ENCODE measurements at places on chromosomes 4 and X.

GRCh38 chrX:53122013-53122412, 28.1 kb downstream of the KANTR start:
- no peak for DNase-seq

DNA sequence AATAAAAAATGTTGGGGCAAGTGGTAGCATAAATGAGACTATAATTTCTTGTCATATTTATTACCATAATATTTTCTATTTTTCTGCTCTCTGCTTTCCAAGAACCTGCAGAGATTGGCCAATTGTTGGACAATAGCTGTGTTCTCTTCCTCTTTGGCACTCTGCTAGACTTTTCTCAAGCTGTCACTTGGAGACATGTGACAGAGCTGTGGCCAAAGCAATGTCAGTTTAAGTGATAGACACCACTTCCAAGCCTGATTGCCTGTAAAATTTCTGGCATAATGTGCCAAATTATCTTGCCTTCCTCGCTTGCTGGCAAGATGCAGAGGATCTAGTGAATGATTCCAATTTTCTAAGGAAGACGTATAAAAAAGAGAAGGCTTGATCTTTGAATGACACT, 162.2 kb upstream of the NDST4 start:
- no peak for DNase-seq

DNA sequence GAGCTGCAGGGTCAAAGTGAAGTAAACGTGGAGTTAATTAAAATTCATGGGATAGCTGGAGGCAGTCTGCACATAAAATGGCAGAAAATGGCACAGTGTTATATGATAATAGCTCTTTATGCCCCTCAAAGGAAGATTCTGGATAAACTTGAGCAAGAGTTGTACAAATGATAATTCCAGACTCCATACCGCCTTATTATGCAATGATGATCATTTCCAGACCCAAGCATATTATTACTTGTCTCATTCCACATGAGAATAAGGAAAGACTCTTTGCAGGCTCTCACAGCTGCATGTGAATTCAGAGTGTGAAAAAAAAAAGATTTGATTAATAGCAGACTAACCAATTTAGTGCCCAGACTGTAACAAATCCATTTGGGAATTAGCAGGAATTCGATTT, 105.4 kb downstream of the STK32B start:
- no peak for DNase-seq

DNA sequence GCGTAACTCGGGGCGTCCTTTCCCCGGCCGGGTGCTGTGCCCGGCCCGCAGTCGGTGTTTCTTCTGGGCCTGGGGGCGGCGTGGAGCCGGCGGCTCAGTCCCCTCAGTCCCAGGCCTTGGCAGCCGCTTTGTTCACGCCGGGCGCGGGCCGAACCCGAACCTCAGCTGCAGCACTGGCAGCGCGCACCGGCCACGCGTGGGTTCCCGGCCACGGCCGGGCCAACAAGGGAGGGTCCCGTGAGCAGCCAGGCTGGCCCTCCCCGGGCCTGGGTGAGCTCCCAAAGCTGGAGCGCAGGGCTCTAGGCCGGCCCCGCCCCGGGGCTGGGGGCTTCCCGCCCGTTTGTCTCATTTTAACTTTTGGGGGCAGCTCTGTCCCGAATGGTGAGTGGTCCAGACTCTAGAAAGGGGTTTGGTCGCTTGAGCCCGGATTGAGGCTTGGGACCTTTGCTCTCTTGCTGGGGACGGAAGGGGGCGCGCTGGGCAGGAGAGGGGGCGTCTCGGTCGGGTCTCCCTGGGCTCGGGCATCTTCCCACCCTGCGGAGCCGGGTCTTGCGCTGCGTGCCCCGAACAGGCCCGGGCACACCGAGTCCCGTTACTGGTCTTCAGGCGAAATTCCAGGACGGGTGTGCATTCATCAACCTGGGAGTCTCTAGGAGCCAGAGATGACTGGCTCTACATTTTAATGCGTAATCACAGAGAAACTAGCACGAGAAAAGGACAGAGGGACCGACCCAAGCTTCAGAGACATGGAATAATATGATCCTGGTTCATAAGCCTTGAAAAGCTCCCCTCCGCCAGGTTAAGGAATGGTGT, 177.1 kb downstream of the CBR4 start:
- no peak for DNase-seq

DNA sequence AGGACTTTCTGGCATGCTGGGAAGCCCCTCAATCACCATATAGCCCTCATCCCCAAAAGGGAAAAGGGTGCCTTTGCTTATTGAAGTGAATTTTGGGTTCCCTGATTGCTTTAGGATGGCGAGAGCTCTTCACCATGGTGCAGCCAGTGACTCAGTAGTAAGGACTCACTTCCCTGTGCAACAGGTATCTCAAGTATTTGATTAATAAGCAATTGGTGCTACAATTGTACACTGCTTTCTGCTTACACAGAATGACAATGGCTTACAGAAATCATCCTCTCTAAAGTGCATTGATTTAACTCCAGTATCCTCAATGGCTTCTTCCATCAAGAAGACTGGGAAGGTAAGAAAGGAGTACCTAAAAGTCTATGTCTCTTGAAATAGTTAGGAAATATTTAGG, 143.7 kb upstream of the SMIM10 start:
- no peak for DNase-seq

DNA sequence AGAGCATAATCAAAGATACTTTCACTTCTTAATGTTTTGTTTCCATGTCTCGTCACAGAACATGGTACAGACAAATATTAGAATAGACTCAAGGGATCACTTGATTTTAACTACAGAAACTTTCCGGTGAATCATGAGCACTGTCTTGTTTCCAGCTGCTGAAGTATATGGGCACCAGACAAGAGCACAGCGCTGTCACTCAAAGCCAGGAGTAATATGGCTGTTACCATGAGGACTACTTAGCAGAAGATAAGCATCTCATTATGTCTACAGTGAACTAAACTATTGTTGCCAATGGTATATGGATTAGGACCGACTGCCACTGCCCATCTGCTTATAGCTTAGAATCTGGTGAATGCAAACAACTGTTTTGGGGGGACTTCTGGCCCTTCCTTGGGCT, 34.3 kb downstream of the MECP2 start:
- no peak for DNase-seq

DNA sequence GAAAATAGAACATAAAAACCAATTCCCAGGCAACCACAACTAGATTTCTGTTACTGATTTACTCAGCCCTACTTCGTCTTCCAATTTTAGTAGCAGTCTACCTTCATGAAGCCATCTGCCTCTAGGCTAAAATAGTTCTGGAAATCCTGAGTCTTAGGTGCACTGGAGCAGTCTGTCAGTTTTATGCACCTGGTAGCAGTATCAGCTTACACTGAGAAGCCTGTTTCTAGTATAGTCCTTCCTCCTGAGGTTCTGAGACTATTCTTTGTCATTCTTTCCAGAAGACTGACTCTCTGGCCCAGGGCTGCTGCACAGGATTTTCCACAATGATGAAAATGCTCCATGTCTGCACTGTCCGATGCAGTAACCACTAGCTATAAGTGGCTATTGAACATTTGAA, 16.9 kb upstream of the HPRT1 start:
- DNase-seq, result no peak

DNA sequence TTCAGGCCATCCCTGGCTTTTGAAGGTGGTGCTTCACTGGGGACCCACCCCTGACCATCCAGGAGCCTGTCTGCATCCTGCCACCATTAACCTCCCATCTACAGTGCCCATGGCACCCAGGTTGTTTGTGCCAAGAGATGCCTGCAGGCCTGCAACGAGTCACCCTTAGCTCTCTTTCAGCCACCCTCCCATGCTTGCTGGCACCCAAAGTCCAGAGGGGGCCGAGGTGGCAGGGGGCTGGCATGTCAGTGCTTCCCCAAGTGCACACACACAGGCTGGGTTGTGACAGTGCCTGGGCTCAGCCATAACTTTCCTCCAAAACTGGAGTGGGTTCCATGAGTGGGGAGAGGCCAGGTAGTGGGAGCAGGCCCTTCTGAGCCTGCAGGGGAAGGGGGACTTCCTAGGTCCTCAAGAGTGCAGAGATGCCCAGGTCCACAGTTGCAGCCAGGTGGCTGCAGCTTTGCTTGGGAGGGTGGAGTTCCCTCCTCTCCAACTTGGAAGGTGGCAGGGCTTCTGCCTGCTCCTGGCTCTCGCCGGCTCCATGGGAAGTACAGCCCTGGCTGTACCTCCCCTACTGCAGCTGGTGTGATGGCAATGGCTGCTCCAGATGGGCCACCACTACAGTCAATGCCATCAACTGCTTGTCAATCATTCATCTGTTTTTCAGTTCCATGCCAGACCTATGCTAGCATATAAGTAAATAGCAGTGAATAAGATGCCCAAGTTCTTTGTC, 235.9 kb upstream of the GIMD1 start:
- DNase-seq, result no peak

GRCh38 chr4:13103382-13104015, 380.6 kb downstream of the RAB28 start:
- no peak for DNase-seq

- no peak for DNase-seq
Measured at GRCh38 chr4:121462660-121463261, 81.9 kb upstream of the QRFPR start.

DNA sequence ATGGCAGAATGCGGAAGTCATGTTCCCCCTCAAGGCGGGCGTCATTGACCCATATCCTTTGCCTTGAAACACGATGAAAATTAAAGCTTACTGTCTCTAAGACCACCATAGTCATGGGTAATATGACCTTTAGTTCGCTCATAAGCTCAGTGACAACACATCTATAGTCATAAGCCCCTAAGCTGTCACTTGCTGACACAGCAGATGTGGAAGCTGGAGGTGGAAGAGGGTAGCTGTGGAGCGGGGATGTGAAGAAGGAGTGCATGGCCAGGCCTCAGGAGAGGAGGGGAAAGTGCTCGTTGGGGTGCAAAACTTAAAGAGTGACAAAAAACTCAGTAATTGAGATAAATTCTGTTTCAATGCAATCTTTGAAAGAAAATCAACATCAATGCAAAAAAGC, 134.0 kb upstream of the PDLIM3 start:
- DNase-seq, result no peak

- DNase-seq, result no peak
Measured at GRCh38 chr4:85700362-85700761, 225.4 kb downstream of the ARHGAP24 start.

DNA sequence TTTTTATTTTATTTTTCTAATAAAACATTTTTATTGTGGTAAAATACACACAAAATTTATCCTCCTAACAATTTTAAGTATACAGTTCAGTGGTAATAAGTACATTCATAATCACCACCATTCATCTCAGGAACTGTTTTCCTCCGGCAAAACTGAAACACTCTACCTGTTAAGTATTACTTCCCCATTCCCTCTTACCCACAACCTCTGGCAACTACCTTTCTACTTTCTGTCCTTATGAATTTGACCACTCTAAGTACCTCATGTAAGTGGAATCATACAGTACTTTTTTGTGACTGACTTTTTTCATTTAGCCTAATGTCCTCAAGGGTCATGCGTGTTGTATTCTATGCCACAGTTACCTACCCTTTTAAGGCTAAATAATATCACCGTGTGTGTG, 21.1 kb upstream of the HSFX4 start:
- no peak for DNase-seq

DNA sequence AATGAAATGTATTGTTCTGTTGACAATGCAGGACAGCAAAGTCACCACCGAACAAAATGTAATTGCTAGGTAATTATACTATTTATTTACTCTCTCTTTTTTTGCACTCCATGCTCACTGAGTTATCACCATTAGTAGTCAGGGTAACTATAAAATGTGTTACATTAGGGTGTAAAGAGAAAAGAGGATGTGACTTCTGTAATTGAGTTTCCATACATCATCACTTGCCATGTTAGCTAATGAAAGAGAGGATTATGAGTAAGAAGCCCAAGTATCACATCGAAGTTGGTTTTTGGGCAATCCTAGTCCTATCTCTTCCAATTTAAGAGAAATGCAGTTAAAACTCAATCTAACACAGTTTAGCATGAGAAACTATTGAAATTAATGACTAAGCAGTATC, 7.6 kb downstream of the ZXDA start:
- no peak for DNase-seq

All from activated CD4-positive, CD25-positive, alpha-beta regulatory T cell (primary cell).